ENCODE measurements at places on chromosomes 12 and 14. TPM values are rescaled to one million over a fixed set of nuclear protein-coding genes. Genes with fewer than 3 reads are reported as not detected.

DNA sequence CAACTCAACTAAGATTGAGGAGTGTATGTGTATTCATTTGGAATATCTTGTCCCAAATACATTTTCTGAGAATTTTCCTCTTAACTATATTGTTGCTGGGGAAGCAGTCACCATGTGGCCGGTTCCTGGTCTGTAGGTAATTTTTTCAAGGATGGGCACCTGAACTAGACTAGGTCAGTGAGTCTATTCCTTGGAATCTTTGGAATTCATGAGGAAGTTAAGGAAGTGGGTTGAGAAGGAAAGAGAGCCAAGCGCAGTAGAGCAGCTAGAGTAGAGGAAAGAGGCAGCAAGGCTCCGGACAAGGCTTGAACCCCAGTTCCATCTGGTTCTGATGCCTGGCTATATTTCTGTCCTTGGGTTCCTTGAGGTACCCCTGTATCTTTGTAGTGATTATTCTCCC, 183.7 kb downstream of the DACT1 start:
- DNase-seq, result no peak

DNA sequence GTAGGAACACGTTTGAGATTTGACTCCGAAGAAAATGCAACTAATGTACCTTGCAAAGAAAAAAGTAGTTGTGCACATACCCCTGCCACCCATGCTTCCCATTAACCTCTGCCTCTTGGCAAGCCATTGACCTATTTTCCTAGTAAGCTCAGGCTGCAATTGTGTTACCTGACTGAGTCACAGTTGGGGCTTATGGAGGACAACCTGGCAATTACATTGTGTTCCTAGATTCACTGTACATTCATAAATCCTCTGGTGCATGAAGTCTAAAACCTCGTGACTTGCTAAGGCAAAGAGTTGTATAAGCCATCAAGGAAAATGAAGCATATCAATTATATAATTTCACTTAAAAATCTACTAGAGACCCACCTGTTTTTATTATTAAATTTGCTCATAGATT, 62.0 kb upstream of the DUSP6 start:
- DNase-seq, result no peak

GRCh38 chr12:117148642-117149041, 41.6 kb downstream of the FBXO21 start:
- DNase-seq, result no peak

GRCh38 chr12:8689681-8690080, 8.1 kb upstream of the RIMKLB start:
- DNase-seq, result no peak

- no peak for DNase-seq
Measured at GRCh38 chr12:47730341-47730744, 5.1 kb upstream of the ENDOU start.

DNA sequence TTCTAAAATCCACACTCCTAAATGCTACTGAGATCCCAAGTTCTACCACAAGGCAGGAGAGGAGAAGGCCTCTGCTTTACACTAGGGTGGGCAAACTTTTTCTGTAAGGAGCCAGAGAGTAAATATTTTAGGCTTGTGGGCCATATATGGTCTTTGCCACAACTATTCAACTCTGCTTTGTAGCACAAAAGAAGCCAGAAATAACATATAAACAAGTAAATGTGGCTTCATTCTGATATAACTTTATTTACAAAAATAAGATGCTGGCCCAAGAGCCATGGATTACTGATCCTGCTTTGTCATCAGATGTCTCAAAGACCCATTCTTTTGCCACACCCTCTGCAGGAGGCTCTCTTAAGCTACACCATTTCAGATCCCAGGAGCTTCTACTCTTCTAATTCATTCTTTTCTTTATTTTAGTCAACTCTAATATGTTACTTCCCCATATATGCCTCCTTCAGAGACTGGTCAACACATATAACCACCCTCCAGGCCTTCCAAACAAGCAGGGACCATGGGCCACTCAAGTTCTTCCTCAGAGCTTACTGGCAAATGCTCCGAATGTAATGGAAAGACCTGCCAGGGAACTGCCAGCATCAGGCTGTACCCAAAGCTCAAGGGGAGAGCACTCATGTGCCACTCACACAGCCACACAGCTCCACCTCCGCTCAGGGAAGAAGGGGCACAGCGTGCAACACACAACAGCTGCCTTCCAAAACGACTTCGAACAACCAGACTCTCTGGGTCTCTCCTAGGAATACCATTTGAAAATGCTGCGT, 15.6 kb downstream of the APPL2 start:
- no peak for DNase-seq

DNA sequence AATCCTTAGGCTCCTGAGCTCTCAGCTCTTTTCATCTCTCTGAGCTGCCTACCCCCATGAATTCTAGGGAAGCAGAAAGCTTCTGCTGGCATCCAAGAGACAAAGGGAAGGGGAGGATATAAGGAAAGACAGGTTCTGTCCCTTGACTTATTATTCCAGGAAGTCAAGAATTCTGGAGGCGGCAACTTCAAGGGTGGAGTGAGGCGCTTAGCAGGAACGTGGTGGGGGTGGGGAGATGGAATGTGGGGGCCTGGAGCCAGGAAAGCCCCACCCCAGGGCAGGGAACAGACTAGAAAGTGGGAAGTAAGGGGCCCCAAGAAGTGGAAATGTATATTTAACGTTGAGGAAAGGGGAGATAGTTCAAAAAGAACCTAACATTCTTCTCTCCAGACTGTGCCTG, 1.4 kb downstream of the CALCOCO1 start:
- DNase-seq, result no peak

DNA sequence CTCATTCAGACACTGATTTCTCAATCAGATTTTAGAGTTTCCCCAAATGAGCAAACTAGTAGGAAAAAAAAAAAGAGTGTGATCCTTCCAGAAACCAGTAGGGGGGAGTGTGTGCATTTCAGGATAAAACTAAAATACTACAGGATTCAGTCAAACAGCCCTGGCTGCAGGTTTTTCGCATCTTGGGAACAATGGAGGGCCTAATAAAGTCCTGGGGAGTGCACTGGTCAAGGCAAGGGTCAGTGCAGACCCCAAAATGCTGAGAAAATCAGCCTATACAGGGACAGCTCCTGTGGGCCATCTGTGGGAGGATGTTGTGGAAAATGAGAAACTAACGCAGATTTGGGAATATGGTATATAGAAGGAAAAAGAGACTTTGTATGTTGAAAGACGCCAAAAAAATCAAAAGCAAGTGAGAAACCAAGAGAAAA, 22.2 kb upstream of the ABCD4 start:
- DNase-seq, result peak; percentile 53

DNA sequence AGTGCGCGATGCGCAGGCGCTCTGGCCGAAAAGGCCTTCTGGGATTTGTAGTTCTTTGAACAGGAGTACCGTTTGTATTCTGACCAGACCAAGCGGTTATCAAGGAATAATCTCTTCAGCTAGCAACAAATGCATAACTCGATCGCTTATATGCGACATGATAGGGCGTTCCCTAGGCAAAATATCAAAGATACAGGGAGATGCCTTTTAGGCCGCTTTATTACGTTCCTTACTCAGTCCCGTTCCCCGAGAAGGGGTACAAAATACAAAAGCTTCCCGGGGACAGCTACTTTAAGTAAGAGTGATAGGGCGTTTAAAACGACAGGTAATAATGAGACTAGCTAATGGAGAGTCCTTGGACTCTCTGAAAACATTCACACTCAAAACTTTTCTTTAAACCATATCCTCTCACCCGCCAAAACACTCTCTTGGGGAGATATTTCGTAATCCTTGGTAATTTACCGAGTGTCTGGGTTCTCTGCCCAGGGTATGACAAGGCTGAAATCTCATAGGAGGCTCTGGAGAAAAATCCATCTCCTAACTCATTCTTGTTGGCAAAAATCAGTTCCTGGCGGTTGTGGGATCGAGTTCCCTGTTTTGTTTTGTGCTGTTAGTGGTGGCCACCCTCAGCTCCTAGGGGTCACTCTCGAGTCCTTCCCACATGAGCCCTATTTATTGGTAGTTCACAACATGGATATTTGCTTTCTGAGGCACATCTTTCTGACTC, 412 bp upstream of the SNW1 start:
- DNase-seq, result no peak

DNA sequence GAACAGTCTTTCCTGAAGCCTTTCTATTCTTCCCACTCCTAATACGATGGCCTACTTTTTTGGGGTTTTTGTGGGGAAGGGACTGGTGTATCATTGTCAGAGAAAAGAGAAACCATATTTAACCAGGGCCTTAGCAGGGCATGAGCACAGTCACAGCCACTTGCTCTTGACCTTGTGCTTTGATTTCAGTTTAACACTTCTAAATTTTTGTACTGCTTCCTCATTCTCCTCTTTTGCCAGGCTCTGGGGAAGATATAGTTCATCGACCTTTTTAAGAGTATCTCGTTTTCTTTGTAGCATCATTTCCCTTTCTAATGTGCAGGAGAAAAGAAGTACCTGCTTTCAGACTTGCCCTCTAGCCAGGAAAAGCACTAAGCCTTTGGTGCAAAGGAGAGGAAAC, 2.2 kb downstream of the ZBTB1 start:
- DNase-seq, result no peak

DNA sequence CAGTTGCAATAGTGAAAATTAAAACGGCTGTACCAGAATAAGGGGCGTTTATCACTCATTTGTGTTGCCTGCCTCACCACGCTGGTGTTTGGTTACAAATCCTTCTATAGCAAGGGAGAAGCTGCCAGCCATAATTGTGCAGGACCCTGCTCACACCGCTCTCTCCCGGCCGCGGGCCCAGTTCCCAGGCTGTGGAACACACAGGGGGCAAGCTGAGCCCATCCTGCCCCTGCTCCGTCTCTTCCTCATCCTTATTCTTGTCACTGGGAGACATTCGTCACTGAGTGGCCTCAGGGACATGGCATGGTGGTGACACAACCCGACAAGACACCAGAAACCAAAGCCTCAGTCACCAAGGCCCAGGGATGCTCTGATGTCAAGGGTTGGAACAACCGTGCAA, 116.3 kb upstream of the FKBP4 start:
- DNase-seq, result no peak

GRCh38 chr12:99916555-99916954, 68.2 kb downstream of the ANKS1B start:
- no peak for DNase-seq

- DNase-seq, result no peak
Measured at GRCh38 chr12:4962539-4963486, 53.1 kb downstream of the KCNA1 start.

GRCh38 chr12:107801150-107801549, 26.6 kb downstream of the ASCL4 start:
- DNase-seq, result no peak

GRCh38 chr12:13008741-13009380, 8.8 kb upstream of the HEBP1 start:
- DNase-seq, result no peak

DNA sequence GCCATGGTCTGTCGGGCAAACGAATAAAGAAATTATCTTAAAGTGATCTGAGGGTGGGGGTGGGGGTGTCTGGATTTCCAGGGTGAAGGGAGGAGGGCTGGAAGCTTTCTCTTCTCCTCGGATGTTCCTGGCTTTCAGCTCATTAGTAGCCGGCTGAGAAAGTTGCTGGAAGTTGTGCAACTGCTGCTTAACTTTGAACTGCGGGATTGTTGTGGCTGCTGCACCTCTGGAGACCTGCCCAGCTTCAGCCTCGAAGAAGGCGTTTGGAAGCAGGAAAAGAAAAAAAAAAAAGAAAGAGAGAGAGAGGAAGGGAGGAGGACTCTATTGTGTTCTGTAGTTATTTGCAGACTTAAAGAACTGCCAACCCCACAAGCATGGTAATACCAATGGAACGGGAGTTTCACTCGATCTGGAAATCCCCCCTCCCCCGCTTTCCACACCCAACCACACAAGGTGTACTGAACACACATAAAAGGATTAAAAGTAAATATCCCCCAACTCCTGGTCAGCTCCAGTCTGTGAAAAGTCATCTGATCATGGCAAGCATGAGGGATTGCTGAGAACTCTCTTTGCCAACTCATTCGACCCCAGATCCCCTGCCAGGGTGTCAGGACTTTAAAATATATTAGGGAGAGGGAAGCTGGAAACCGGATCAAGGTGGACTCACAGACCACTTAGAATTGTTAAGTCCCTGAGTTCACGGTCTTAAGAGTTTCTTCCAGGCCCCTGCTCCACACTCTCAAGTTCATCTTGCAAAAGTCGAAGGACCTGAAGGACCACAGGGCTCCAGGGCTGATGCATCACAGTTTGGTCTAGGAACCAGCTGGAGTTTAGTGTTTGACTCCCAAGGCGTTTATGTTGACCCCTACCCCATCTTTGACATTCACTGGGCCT, at the start of gene RASSF9:
Gene RASSF9 (minus strand): TSS at position 213 of the 894 bp plus-strand sequence. CDS start 208 bp downstream, at position 5.
- DNase-seq, result no peak

GRCh38 chr12:69338120-69338859, 9.9 kb upstream of the LYZ start:
- no peak for DNase-seq

GRCh38 chr12:12683725-12684124, 12.3 kb downstream of the GPR19 start:
- no peak for DNase-seq

DNA sequence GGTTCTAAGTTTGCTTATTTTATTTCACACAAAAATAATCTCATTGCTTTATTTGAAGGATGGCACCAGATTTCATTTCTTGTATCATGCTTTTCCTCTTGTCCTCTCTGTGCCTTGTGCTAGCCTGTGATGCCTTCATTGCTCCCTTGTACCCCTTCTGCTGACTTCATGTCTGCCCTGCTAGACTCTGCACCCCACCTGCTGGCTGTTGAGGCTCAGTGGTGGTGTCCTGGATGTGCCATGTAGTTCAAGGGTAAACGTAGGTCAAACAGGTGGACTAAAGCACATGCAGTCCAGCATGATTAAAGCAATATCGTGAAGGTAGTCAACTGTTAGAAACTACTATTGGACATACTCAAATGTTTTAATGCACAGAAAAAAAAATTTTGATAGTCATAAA, 21.6 kb downstream of the MRPS35 start:
- no peak for DNase-seq

- DNase-seq, result no peak
Measured at GRCh38 chr14:67413806-67414769, 2.1 kb upstream of the PLEK2 start.

GRCh38 chr12:7032990-7033389, 14.7 kb upstream of the LPCAT3 start:
- DNase-seq, result no peak

DNA sequence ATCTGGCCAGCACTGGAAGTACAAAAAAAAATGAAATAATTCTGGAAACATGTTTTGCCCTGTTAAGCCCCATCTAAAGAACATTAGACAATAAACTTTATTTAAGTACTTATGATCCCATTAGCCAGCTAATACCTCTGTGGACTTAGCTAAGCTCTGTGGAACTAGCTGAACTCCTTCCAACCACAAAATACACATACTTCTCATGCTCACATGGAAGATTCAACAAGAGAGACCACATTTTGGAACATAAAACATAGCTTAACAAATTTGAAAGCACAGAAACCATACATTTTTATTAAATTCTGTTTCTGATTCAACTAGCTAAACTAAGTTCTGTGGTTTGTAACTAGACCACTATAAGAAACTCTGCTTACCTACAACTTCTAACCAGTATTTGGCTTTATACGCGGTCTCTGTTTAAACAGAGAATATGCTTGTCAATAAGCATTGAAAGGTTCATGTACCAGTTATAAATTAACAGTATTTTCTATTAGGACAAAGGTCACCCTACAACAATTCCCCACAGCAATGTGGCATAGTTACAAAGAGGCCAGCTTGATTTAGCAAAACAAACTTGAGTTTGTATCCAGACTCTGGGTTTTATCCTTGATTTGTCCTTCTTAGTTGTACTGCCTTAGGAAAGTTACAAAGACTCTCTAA, 300.1 kb downstream of the C12orf50 start:
- DNase-seq, result no peak

NTS gene
- total RNA-seq, result 5.2 TPM

NKX2-1 gene
- total RNA-seq, result not detected

GLRX5 gene
- total RNA-seq, result 63.1 TPM

LRRC10 gene
- not detected for total RNA-seq

NPAS3 gene
- 44.2 TPM for total RNA-seq

KCNC2 gene
- total RNA-seq, result 3.2 TPM

All from spinal cord (tissue), 10 donors.